AG09319 (cell line): ENCODE measurements at places on chromosomes 12 and 14.
A peak's percentile ranks its signal among the peaks of the same experiment; 100 is the strongest.

GRCh38 chr12:123384318-123384993 is 524 bp downstream of the KMT5A start:
- no peak for DNase-seq

DNA sequence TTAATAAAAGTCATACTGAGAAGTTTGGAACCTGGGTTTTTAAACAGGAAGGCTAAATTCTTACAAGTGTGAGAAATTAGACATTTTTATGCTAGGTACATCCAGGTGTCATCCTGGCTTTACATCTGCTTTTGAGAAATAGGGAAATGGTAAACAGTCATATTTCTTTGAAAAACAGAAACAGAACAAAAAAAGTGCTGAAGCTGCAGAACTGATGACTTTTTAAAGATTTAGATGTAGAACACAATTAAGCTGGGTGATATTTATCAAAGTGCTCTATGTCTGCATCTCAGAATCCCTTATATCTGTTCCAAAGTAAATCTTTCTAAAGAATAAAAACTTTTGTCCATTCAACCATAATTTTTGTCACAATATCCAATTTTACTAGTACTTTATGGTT is 282.9 kb upstream of the ATXN7L3B start:
- DNase-seq = no peak

GRCh38 chr12:89756194-89756584 is 47.6 kb upstream of the ATP2B1 start:
- no peak for DNase-seq

DNA sequence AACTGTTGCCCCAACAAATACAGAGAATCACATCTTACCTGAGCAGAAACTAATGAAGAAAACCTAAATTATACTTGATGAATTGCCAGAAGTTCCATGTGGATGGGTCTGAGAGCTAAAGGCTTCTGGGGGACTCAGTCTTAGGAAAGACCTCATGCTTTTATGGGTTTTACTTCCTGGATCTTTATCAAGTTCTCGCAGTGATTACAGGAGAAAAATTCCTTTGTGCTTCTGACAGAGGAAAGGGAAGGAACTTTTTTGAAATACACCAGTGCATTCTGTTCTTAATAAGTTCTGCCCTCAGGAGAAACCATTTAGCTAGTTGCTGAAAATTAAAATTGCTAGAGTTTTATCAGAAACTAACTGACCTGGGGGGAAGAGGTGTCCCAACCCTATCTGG is 203.9 kb upstream of the KITLG start:
- DNase-seq = no peak

- DNase-seq = no peak
Measured at GRCh38 chr14:71907793-71908515, 24.3 kb upstream of the RGS6 start.

GRCh38 chr14:46887144-46887543 is 235.6 kb upstream of the RPL10L start:
- no peak for DNase-seq

DNA sequence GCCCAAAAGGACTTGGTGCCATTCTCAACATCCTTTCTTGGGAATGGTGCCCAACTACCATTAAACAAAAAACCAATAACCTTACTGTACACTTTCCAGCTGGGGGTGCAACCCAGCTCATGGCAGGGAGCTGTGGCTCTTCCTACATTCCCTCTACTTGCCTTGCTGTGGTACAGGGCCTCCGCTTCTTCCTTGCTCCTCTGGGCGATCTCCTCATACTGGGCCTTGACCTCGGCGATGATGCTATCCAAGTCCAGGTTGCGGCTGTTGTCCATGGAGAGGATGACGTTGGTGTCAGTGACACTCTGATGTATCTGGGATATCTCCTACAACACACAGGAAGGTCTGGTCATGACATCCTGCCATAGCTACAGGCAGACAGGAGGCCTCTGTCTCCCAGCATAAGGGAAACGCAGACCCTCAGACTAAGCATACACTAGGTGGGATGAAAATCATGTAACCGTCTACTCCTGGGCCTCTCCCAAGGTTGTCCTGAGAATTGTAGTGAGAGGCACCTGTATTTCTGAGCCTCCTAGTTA is 3.9 kb downstream of the KRT2 start:
- no peak for DNase-seq

GRCh38 chr12:116540622-116541152 is 18.5 kb upstream of the MAP1LC3B2 start:
- DNase-seq = no peak

DNA sequence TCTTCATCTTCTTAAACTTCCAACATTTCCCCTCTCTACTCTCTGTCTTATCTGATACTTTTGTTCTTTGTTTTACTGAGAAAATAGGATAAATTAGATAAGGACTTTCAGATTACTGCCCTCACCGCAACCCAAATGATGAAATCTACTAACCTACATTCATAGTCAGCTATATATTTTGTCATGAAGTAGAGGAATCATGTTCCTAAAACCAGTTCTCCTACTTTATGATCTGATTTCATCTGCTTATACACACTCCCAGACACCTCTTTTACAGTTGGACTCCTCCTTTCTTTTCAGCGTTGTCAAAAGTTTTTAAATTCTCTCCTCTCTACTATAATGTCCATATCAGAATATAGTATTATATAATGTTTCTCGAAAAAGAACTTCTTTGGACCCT is 29.7 kb downstream of the MGAT4C start:
- DNase-seq = no peak

DNA sequence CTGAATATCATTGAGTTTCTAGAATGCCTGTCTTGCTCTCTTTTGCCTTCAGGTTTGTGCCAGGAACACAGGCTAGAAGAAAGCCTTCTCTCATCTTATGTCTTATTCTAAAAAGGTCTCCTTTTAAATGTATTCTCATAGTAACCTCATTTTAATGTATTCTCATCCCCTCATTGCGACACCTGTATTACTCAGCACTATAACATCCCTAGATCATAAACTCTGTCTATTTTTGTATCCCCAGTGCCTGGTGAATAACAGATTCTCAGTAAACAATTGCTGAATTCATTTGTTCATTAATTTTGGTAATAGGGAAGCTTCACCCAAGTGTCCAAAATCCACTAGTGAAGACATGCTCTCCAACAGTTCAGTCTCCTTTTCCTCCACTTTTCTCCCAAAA is 8.8 kb upstream of the LRRK2 start:
- no peak for DNase-seq

- DNase-seq = no peak
Measured at GRCh38 chr14:94903338-94903737, 133.4 kb upstream of the GSC start.

DNA sequence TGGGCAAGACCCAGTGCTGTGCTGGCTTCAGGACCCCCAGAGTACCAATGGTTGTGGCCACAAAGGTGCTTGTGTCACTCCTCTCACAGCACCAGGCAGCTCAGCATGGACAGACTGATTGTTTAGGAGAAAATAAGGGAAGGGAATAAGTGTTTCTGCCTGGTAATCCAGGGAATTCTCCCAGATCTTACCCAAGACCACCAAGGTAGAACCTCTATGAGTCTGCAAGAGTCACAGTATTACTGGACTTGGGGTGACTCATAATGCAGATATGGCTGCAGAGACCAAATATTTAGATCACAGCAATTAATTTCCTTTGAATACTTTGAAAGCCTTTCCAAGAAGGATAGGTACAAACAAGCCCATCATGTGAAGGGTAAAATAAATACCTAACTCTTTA is 1178.3 kb upstream of the FLRT2 start:
- no peak for DNase-seq

DNA sequence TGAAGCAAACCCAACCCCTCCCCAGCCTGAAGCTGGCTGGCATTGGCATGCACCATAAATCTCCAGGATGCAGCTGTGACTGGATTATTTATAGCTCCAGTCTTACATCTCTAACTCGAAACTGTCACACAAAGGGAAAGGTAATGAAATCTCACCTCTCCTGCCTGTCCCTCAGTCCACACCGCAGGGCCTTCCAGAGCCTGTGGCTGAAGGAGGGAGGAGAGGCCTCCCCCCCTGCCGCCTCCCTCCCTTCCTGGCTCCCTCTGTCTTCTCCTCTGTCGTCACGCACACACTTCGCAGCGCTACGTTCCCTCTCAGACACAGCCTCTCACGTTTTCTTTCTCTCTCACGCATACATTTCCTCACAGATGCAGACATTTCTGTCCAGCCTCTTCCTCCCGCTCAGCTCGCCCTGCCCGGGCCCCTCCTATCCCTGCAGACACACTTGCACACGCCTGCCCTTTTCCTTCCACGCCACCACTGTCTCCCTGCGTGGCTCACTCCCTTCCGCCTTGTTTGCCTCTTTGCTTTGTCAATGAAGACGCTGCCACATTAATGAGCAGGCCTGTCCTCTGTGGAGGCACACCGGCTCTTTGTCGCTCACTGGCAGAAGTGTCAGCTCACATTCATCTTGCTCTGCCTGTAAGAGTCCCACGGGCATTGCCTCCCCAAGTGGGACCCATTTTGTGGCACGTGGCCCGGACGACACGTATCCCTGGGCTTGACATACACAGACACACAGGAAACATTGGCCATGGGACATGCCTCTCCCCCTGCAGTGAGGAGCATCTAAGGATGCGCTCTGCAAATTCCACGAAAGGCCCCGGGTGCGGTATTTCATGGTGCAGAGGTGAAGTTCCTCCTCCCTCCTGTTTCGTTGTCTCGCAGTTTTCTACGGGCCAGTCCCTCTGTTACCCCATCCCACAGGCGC is 27.9 kb downstream of the IRF2BPL start:
- no peak for DNase-seq

DNA sequence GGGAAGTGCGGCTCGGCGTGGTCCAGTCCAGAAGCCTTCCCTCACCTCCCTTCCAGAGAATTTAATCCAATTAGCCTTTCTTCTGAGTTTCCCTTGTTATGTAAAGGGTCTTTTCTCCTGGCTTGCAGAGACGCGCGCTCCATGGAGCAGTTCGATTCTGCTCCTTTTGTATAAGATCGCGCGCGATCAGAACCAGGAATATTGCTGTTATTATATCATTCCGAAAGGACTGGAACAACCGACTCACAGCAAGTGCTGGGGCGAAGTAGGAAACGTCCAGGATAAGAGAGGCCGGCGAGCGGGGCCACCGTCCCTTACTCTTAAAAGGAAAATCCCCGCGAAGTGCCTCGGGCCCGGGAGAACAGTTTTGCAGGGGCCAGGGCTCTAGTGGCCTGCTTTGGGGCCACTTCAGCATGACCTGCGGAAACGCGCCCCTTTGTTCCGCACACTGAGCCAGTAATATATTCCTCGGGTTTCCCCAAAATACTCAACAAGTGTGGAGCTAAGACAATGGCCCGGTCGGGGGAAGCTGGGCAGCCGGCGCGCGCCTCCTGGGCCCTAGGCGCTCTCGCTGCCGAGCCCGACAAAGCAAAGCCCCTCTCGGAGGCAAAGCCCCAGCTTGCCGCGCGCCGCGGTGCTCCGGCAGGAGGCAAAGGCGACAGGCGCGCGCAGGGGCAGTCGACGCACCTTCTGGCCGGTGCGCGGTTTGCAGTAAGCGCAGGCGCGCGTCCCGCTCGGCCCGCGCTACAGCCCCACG is 2.9 kb downstream of the RFX4 start:
- no peak for DNase-seq

- no peak for DNase-seq
Measured at GRCh38 chr12:1799882-1800400, 20.4 kb upstream of the LRTM2 start.

DNA sequence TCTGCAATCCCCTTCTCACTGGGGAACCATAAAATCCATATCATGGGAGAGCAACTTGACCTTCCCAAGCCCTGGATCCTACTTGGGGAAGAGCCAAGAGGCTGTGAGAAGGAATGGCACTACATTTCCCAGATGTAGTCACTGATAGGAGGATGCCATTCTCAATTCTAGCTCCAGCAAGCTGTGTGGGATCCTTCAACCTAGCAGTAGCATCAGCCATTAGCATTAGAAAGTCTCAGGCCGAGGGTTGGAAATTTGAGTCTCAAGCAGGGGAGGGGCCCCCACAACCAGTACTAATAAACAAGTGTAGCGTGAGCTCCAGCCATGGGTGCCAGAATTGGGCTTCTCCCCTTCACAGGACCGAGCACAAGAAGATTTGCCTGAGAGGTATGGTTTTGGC is 84.3 kb upstream of the NELL2 start:
- DNase-seq = no peak

DNA sequence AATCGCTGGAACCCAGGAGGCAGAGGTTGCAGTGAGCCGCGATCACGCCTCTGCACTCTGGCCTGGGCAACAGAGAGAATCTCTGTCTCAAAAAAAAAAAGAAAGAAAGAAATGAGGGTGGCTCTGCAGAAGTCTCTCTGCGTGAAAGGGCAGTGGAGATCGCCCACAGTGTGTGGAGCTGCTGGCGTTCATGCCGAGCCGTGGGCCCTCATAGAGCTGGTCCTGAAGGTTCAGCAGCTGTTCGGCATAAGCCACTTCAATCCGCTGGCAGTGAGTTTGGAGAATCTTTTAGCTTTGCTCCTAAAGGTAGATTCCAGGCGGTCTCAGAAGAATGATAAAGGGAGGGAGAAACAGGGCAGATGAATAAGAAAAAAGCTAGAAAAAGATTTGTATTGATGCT is 36.7 kb upstream of the ATP2A2 start:
- no peak for DNase-seq

- no peak for DNase-seq
Measured at GRCh38 chr12:120951-121350, 54.4 kb downstream of the IQSEC3 start.

GRCh38 chr12:44015333-44015941 is 179.6 kb downstream of the TMEM117 start:
- DNase-seq = peak; percentile 12

DNA sequence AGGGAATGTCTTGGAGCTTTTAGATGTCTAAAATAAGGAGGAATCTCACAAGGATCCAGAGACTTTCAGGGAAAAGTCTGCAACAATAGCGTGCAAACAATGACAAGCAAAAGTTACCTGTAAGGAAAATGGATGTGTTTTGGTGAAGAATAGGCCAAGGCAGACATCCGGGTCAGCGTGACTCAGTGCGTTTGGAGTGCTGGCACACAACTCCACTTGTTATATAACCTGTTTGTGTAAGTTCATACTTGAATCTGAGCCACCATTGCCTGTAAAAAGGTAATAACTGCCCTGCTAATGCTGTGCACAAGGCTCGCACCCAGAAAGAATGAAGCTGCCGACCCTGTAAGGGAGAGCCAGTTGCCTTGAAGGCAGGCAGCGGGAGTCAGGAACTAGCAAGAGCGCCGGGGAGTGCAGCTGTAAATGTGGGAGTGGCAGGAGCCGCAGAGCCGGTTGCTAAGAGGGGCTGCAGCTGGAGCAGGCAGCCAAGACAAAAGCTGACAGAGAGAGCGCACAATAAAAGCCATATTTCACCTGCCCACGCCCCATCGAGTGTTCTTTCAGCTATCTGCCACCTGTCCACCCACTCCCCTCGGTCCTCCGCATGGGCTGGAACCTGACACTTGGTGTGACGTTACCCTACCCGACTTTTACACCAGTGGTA is 638.5 kb upstream of the MIS18BP1 start:
- DNase-seq = no peak

DNA sequence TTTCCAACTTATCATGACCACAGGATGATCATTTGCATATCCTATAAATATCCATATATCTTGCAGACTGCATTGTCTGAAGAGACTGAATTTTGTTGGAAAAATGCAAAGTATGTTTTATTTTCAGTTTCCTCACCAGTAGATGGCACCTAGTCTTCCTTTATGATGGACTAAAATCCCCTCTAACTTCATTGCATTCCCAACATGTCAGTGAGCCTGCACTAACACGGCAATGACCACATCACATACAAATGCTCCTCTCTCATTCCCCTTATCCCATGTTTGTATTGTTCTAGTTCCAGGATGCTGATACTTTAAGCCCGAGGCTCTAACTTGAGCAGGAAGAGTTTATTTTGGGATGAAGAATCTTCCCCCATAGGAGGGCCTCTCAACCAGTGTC is 24.7 kb upstream of the MYBPC1 start:
- peak; percentile 7 for DNase-seq

GRCh38 chr12:27861428-27862167 is 81.6 kb upstream of the MANSC4 start:
- DNase-seq = no peak

GRCh38 chr12:52401926-52402325 is 4.2 kb downstream of the KRT82 start:
- DNase-seq = no peak
